ENCODE measurements at places on chromosomes 3 and 15.

DNA sequence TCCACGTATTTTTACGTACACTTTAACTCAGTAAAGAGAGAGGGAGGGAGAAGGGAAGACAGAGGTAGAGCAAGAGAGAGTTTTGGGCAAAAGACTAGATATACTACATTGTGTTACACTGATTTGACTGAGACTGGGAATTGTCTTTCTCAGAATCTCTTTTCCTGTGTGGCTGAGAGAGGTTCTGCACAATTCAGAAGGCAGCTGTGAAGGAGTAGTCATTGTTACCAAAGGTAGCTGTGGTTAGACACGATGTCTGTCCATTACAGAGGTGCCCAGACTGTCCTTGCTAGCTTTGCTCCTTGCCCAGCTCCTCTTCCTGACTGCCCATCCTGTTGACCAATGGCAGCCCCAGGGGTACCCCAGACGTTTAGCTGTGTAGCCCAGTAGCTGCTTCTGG, 577.5 kb upstream of the CBLB start:
- DNase-seq, result no peak

GRCh38 chr15:101521591-101521990, 32.1 kb upstream of the PCSK6 start:
- no peak for DNase-seq

GRCh38 chr3:196883361-196883760, 15.6 kb downstream of the SENP5 start:
- DNase-seq, result no peak

DNA sequence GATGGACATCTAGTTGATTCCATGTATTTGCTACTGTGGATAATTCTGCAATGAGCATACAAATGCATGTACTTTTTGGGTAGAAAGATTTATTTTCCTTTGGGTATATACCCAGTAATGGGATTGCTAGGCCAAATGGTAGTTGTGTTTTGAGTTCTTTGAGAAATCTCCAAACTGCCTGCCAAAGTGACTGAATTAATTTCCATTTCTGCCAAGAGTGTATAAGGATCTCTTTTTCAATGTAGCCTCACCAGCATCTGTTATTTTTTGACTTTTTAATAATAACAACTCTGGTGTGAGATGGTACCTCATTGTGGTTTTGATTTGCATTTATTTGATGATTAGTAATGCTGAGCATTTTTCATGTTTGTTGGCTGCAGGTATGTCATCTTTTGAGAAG, 435.0 kb upstream of the CBLB start:
- DNase-seq, result no peak

- no peak for DNase-seq
Measured at GRCh38 chr15:74396445-74397238, 29.2 kb upstream of the CYP11A1 start.

Data from stimulated activated CD8-positive, alpha-beta memory T cell treated with anti-CD3 and anti-CD28 coated beads, Interleukin-4, amount 100 ng/mL, for 1 hour (primary cell).